Motor neuron (in vitro differentiated cells): ENCODE measurements at places on chromosomes 6 and 20. TPM values are rescaled to one million over a fixed set of nuclear protein-coding genes. Genes with fewer than 3 reads are reported as not detected.
A peak's percentile ranks its signal among the peaks of the same experiment; 100 is the strongest.

DNA sequence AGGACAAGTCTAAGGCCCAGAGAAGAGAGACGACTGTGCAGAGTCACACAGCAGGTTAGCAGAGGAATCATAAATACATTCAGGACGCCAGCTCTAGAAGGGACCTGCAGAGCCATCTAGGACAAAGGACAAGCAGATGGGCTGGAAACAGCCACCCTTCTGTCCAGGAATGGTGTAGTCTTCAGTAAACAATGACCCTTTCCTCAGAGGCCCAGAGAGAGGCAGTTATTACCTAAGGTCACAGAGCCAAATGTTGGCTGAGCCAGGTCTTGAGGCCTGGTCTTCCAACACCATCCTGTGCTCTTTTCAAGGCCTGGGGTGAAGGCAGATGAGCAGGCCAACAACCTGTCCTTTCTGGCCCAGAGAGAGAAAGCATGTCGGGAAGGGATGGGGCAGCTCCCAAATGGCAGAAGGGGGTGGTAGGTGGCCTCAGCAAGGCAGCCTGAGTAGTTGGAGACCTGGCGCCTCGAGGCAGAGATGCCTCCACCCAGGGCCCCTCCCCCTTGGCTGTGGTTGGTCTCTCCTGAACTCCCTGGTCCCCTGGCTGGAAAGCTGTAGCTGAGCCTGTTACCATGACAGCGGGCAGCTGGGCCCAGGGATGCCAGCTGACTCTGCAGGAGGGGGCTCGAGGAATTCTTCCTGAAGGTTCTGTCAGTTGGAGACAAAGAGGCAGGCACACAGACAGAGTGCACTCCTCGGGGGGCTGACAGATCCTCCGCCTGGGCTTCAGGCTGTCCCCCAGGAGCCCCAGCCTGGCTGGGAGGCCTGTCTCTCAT lies 24.8 kb downstream of the EPB41L1 start:
- ATAC-seq: no peak

DNA sequence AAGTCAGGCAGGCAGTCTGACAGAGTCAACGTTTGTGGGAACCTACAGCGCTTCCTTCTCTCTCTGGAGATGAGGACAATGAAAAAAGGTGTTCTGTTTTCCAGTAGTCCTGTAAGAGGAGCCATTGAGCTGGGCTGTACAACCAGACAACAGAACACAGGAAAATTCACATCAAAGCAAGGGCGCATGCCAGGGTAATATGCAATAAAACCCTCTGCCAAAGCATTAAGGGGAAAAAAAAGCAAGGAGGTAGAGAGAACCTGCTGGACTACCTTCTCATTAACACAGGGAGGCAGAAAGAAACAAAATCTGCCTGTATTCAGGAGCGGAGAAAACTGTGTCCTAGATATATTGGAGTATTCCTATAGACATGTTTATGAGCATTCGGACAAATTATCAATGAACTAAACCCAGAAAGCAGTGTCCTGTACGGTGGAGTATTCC lies 1.3 kb downstream of the RNF24 start:
- ATAC-seq: peak; percentile 42

- ATAC-seq: peak; percentile 18
These were observed 105.4 kb downstream of the PERP start for GRCh38 chr6:138001750-138002349.

The SLC32A1 gene
- 2.4 and 2.6 TPM in 2 replicates for total RNA-seq

DNA sequence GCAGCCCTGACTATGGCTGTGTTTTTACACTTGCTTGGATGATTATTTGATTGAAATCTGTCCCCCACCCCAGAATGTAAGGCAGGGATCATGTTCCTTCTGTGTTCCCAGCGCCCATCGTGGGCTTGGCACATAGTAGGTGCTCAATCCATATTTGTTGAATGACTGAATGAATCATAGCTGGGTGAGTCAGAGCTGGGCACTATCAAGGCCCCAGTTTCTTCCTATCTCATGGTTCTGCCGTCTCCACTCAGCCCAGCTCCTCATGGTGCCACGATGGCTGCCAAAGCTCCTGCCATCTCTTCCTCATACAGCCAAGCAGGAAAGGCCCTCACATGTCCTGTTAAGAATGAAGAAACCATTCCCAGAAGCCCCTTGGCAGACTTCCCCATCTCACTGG lies 29.0 kb downstream of the CEBPB start:
- no peak for ATAC-seq

The PGBD1 gene
- total RNA-seq: 8.2 and 8.4 TPM in 2 replicates

- peak; percentile 8 for ATAC-seq
These were observed 618 bp downstream of the RTN4IP1 start for GRCh38 chr6:106628658-106629102.

The LAMA2 gene
- 1.3 and 1.5 TPM in 2 replicates for total RNA-seq

The HLA-DQB2 gene
- total RNA-seq: not detected in 2 replicates

The KHDC1 gene
- total RNA-seq: 14.7 and 15.2 TPM in 2 replicates

The KIAA1755 gene
- 0.95 and 1.2 TPM in 2 replicates for total RNA-seq

DNA sequence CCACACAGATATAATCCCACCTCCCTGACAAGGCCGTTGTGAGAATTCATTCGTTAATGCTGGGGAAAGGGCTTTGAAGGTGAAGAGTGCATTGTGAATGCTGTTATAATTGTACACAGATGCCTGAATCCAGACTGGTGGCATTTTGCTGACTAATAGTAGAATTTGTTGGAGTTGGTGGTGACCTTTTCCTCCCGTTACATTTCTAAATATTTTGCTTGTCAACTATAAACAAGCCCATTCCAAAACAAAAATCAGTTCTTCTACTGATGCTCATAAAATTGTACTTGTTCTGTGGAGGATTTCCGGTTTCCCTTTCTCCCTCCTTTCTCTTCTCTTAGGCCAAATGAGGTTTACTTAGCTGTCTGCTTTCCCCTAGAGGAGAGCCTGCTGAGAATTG lies 253.1 kb upstream of the SUPT3H start:
- no peak for ATAC-seq

DNA sequence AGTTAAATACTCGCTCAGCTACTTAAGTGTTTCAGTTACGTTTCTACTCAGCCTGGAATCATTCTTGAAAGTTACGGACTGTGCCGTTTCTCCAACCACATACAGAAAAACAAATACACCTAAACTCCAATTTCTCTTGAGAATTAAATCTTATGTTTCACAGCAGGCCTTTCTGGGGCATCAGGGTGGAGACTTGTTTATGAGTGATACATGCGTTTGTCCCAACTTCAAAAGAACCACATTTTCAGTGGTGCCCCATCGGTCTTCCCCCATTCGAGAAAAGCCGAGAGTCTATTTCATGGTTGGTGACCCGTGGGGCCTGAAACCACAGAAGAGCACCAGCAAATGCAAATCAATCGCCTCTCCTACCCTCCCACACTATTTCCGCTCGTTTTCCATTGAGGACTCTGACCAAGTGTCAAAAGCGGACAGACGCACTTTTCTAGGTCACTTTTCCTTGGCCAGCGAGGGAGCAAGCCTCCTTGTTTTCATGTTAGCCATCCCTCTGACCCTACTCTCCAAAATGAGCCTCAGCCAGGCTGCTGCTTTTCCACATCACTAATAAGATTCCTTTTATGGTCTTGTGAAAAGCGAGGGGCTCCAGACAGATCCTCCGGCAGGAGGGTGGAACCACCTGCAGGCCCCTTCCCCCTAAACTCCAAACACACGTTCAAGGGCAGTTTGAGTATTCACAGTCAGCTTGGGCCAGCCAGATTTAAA lies 3.1 kb downstream of the JAG1 start:
- ATAC-seq: no peak

The PRSS16 gene
- 1.4 and 2.1 TPM in 2 replicates for total RNA-seq

DNA sequence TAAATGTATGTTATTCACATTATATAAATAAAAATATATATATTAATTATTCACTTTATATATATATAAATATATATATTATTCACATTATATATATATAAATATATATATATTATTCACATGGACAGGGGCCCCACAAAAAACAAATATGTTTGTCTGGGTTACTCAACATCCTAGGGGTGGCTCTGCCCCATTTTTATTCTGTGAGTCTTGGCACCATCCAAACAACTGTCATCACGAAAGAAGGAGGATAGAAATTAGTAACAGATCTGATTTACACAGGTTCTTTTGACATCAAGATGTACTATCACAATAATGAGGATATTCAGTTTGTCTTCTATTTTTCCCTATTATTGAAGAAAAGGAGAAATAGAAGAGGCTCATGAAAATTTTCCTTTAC lies 187.3 kb downstream of the GPX5 start:
- no peak for ATAC-seq

- ATAC-seq: no peak
These were observed 10.8 kb upstream of the FOXC1 start for GRCh38 chr6:1598886-1599285.

GRCh38 chr6:121666814-121667213 lies 231.4 kb downstream of the GJA1 start:
- peak; percentile 76 for ATAC-seq

- peak; percentile 72 for ATAC-seq
These were observed 16.4 kb upstream of the MAP3K4 start for GRCh38 chr6:160975162-160975561.

DNA sequence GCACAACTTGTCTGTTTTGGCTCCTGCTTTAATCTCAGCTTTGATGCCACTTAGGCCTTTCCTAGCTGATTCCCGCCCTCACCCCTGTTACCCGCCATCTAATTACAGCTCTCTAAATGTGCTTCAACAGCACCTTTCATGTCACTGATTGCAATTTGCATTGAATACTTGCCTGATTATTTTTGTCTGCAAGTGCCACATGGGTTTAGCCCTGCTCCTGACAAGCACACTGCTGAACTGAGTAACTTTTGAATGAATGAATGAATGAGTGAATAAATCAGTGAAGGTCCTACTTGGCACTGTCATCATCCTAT lies 591 bp upstream of the DCBLD1 start:
- ATAC-seq: no peak

- ATAC-seq: no peak
These were observed 23.6 kb downstream of the SLC35D3 start for GRCh38 chr6:136945711-136946121.

DNA sequence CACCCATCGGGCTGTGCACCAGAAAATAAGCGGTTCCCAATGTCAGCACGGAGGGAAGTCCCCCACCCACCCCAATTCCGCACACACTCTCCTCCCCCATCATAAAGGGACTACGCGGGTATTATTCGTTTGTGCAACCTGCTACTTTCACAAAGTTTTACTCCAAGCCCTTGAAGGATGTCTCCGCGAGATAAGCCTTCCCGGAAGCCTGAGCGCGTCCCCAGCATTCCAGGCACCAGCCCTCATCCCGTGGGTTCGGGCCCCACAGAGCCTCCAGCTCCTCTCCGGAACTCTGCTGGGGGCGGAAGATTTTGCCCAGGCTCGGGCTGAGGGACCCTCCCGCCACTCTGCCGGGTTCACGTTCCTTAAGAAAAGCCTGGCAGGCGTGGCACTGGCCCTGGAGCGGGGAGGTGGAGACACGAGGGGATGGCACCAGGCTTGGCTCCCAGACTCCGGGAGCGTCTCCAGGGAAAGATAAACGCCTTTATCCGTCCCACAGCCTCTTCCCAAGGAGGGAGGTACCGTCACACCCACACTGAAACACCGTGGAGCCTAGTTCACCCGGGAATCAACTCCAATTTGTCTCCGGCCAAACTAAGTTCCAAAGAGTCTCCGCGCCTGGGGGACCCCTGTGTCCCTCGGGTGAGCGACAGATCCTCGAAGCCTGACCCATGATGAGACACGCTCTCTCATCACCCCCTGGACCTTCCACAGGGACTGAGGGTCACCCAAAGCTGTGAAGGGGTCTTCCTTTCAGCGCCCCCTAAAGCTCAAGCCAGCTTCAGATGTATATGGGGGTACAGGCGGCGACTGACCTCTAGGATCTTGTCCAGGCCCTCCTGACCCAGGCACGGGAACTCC lies 934 bp downstream of the KCNK5 start:
- no peak for ATAC-seq

GRCh38 chr6:43383021-43383667 lies 13.7 kb upstream of the ZNF318 start:
- no peak for ATAC-seq

DNA sequence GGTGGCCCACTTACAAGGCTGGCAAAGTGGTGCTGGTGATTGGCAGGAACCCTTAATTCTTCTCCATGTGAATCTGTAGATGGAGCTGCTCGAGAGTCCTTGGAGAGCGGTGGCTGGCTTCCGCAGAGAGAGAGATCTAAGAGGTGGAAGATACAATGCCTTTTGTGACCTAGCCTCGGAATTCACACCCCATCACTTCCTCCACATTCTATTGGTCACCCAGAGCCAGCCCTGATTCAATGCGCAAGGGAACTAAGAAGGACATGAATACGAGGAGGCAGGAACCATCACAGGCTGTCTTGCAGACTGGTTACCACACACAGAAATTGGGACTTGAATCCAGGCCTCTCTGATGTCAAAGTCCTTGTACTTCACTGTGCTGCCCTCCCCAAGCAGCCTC lies 128.9 kb upstream of the PROKR2 start:
- ATAC-seq: no peak

The COL11A2 gene
- 2.2 and 2.6 TPM in 2 replicates for total RNA-seq

DNA sequence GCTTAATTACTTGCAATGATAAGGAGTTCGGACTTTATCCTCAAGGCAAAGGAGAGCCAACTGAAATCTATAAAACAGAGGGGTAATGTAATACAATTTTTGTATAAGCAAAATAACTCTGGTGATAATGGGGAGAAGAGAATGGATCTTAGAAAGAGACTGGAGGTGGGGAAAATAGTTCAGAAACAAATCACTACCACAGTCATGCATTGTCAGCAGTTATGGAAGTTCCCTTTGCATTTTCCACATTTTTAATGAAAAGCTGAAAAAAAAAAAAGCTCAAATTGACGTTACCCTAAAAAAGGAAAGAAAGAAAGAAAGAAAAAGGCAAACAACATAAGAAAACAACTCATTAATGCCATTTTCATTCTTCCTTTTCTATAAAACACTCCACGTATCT lies 337.6 kb upstream of the HSF2 start:
- no peak for ATAC-seq

The PPP2R5D gene
- 32.3 and 39.7 TPM in 2 replicates for total RNA-seq

DNA sequence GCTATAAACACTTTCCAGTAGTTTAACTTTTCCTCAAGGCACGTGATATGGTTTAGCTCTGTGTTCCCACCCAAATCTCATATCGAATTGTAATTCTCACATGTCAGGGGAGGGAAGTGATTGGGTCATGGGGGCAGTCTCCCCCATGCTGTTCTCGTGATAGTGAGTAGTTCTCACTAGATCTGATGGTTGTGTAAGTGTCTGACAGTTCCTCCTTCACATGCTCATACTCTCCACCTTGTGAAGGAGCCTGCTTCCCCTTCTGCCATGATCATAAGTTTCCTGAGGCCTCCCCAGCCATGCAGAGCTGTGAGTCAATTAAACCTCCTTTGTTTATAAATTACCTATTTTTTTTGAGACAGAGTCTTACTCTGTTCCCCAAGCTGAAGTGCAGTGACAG lies 127.9 kb downstream of the DTNBP1 start:
- ATAC-seq: no peak
